Ovary (tissue), 10 donors: ENCODE measurements at places on chromosomes 1 and 21. TPM values are rescaled to one million over a fixed set of nuclear protein-coding genes. Genes with fewer than 3 reads are reported as not detected.
A peak's percentile ranks its signal among the peaks of the same experiment; 100 is the strongest.

DNA sequence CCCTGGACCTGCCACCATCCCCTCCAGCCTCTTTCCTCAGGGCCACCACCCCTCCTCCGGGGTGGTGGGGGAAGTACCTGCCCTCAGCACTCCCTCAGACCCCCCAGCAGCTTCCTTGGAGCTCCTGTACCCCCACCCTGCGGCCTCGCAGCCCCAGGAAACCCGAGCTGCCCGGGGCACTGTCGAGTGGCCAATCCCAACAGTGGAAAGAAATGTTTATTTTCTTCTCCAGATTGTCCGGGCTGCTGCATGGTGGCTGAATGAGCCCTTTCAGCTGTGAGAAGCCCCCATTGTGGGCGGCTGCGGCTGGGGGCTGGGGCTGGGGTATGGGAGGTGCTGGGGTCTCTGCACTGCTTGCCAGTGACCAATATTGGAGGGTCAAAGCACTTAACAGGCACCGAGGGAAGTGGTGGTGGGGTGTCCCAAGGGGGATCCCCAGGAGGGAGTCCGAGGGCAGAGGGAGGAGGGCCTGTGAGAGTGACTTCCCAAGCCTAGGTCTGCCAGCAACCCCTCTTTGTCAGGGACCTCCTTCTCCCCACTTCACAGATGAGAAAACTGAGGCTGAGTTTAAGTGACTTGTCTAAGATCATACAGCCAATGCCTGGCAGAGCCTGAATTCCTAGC lies 25.2 kb downstream of the RUNX3 start:
- no peaks in the 10 kb centered on the region for H3K27me3 ChIP-seq
- H3K27ac ChIP-seq = no peak overlapping the region
- H3K4me1 ChIP-seq = no peaks in the 10 kb centered on the region
- DNase-seq = peak; percentile 13
- no peaks in the 10 kb centered on the region for H3K36me3 ChIP-seq

DNA sequence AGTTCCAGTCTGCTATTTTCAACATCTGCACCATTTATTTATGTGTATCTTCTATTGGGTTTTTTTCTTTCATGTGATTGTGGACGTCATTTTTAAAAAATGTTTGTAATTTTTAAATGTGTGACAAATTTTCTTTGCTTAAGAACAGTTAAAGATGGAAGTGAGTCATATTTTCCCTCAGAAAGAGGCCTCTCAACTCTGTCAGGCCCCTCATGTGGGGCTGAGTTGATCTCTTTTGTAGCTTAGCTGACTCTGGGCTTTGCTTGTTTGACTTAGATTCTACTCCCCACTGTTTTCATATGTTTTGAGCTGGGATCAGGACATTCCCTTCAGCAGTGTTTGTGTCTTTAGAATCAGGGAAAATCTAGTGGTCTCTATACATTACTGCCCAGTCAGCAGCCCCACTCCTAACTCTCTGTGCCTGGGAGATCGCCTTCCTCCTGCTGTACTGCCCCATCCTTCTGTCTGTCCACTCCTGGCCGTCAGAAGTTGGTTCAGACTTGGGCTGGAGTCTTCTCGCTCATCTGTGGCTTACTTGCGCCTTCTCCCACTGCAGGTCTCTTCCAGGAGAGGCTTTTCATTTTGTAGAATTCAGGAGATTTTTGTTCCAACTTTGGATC lies 137.4 kb downstream of the DYRK1A start:
- H3K27me3 ChIP-seq = no peaks in the 10 kb centered on the region
- no peaks in the 10 kb centered on the region for H3K4me1 ChIP-seq
- no peak overlapping the region for H3K4me3 ChIP-seq
- DNase-seq = no peak
- H3K27ac ChIP-seq = no peak overlapping the region
- peaks cover 2% of the 10 kb centered on the region for H3K36me3 ChIP-seq

- no peaks in the 10 kb centered on the region for H3K36me3 ChIP-seq
- H3K4me3 ChIP-seq = no peak overlapping the region
- no peak overlapping the region for H3K27ac ChIP-seq
- no peaks in the 10 kb centered on the region for H3K27me3 ChIP-seq
- DNase-seq = no peak
Measured at GRCh38 chr1:5632224-5632623, 360.0 kb downstream of the NPHP4 start.

- H3K36me3 ChIP-seq = no peaks in the 10 kb centered on the region
- no peak for DNase-seq
- H3K27me3 ChIP-seq = no peaks in the 10 kb centered on the region
- no peak overlapping the region for H3K4me3 ChIP-seq
Measured at GRCh38 chr1:115706587-115707425, 61.7 kb downstream of the CASQ2 start.

DNA sequence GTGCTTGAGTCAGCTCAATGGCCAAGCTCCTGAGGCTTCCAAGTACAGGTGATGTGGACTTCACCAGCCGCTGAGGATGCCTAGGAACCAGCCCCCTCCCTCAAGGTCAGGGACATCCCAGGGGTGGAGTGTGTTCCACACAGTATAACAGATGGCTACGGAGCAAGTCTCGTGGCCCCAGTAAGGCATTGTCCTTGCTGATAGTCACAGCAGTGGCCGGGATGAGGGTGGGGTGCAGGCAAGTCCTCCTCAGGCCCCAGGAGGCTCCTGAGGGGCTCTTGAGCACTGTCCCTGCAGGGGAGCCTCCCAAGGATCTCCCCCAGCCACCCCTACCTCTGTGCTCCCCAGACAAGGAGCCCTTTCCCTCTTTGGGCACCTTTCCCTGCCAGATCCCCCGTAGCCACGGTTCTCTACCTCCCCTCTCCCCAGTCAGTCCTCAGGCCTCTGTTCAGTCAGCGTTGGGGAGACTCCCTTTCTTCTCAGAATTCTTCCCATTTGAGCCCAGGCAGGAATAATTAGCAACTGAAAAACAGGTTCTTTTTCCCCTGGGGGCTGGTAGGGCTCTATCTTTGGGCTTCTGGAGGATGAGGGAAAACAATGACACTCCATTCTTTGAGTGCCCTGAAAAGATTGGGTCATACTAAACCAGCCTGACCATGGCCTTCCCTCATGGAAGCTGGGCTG lies 7.1 kb upstream of the THEM5 start:
- no peak overlapping the region for H3K27ac ChIP-seq
- peaks cover 1% of the 10 kb centered on the region for H3K4me1 ChIP-seq
- H3K36me3 ChIP-seq = no peaks in the 10 kb centered on the region
- H3K27me3 ChIP-seq = no peaks in the 10 kb centered on the region
- no peak overlapping the region for H3K4me3 ChIP-seq

- no peaks in the 10 kb centered on the region for H3K27me3 ChIP-seq
- no peak for DNase-seq
Measured at GRCh38 chr1:46523496-46524353, 27.7 kb downstream of the KNCN start.

DNA sequence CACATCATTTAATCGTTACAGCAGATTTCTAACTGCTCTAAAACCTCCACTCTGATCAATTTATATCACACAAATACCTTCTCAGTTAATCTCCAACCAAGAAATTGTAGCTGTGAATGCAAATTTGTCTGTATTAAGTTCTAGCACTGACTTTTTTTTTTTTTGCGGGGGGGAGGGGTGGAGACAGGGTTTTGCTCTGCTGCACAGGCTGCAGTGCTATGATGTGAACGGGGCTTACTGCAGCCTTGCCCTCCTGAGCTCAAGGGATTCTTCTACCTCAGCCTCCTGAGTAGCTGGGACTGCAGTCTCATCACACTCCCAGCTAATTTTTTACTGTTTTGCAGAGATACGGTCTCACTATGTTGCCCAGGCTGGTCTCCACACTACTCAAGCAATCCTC lies 163.6 kb downstream of the RERE start:
- no peak overlapping the region for H3K27ac ChIP-seq
- H3K36me3 ChIP-seq = no peaks in the 10 kb centered on the region
- DNase-seq = no peak
- no peak overlapping the region for H3K4me3 ChIP-seq
- peaks cover 14% of the 10 kb centered on the region for H3K4me1 ChIP-seq

GRCh38 chr21:40618191-40618973 lies 228.6 kb downstream of the DSCAM start:
- H3K27ac ChIP-seq = no peak overlapping the region
- no peaks in the 10 kb centered on the region for H3K4me1 ChIP-seq
- no peak overlapping the region for H3K4me3 ChIP-seq
- H3K27me3 ChIP-seq = no peaks in the 10 kb centered on the region
- DNase-seq = no peak
- H3K36me3 ChIP-seq = no peaks in the 10 kb centered on the region

GRCh38 chr1:52413410-52413989 lies 9.1 kb downstream of the PRPF38A start:
- H3K27ac ChIP-seq = no peak overlapping the region
- no peaks in the 10 kb centered on the region for H3K27me3 ChIP-seq
- no peak overlapping the region for H3K4me3 ChIP-seq
- no peaks in the 10 kb centered on the region for H3K4me1 ChIP-seq
- no peak for DNase-seq

GRCh38 chr1:118479351-118479750 lies 294.3 kb upstream of the SPAG17 start:
- no peaks in the 10 kb centered on the region for H3K4me1 ChIP-seq
- no peak overlapping the region for H3K27ac ChIP-seq
- H3K36me3 ChIP-seq = no peaks in the 10 kb centered on the region
- DNase-seq = no peak
- no peaks in the 10 kb centered on the region for H3K27me3 ChIP-seq
- H3K4me3 ChIP-seq = no peak overlapping the region

- no peak overlapping the region for H3K4me3 ChIP-seq
Measured at GRCh38 chr1:29900104-29900679, 663.9 kb downstream of the PTPRU start.

GRCh38 chr1:38997901-38998190 lies 6.8 kb downstream of the AKIRIN1 start:
- H3K27me3 ChIP-seq = no peaks in the 10 kb centered on the region
- H3K27ac ChIP-seq = no peak overlapping the region
- peaks cover 2% of the 10 kb centered on the region for H3K4me1 ChIP-seq
- H3K36me3 ChIP-seq = no peaks in the 10 kb centered on the region

- DNase-seq = no peak
- no peaks in the 10 kb centered on the region for H3K27me3 ChIP-seq
- no peaks in the 10 kb centered on the region for H3K36me3 ChIP-seq
- H3K4me1 ChIP-seq = peaks cover 2% of the 10 kb centered on the region
- no peak overlapping the region for H3K27ac ChIP-seq
Measured at GRCh38 chr1:205575294-205575885, 56.4 kb downstream of the ELK4 start.

DNA sequence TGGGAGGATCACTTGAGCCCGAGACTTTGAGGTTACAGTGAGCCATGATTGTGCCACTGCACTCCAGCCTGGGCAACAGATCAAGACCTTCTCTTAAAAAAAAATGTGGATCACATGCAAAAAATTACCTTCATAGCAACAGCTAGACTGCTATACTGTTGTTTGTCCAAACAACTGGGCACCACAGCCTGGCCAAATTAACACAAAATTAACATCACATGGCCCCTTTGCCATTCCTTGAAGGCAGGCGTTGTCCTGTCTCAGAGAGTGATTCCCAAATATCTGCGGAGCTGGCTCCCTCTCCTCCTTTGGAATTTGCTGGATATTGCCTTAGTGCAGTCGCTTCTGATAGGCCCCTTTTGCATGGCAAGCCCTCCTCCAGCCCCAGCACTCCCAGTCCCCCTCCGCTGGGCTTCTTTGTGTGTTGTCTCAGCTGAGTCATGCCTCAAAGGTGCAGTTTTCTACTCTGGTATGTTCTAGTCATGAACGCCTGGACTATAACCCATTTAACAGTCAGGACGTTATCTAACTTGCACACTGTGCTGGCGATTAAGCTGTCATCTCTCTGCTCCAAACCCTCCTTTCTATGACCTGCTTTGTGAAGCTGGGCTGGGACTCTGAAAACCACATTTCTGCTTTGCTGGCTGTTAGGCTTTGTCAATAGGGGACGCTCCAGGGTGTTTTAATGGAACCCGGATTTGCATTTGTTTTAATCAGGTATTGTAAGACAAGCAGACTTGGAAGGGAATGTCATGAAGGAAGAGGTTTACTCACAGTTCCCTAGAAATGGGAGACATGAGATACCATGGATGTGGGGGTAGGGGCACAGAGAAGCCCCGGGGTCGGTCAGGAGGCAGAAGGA lies 20.1 kb upstream of the HPCAL4 start:
- DNase-seq = no peak
- H3K27ac ChIP-seq = no peak overlapping the region
- no peaks in the 10 kb centered on the region for H3K4me1 ChIP-seq
- no peak overlapping the region for H3K4me3 ChIP-seq
- H3K27me3 ChIP-seq = no peaks in the 10 kb centered on the region
- H3K36me3 ChIP-seq = no peaks in the 10 kb centered on the region

- H3K27ac ChIP-seq = peak overlapping the region; percentile 41
- H3K4me3 ChIP-seq = no peak overlapping the region
- DNase-seq = no peak
- peaks cover 11% of the 10 kb centered on the region for H3K4me1 ChIP-seq
- H3K36me3 ChIP-seq = no peaks in the 10 kb centered on the region
Measured at GRCh38 chr1:68320349-68320748, 88.0 kb upstream of the WLS start.

- no peaks in the 10 kb centered on the region for H3K27me3 ChIP-seq
- H3K27ac ChIP-seq = no peak overlapping the region
- DNase-seq = no peak
- H3K4me1 ChIP-seq = peaks cover 4% of the 10 kb centered on the region
- no peak overlapping the region for H3K4me3 ChIP-seq
- no peaks in the 10 kb centered on the region for H3K36me3 ChIP-seq
Measured at GRCh38 chr1:230299191-230300006, 126.7 kb downstream of the PGBD5 start.

- no peak overlapping the region for H3K4me3 ChIP-seq
- H3K27ac ChIP-seq = no peak overlapping the region
- peaks cover 3% of the 10 kb centered on the region for H3K4me1 ChIP-seq
- DNase-seq = no peak
- no peaks in the 10 kb centered on the region for H3K27me3 ChIP-seq
Measured at GRCh38 chr1:112638110-112638428, 18.4 kb downstream of the CAPZA1 start.

Gene AMPD1
- not detected for total RNA-seq

Gene FRRS1
- 10.4 TPM for total RNA-seq

Gene WNT9A
- 12.0 TPM for total RNA-seq

Gene DMBX1
- total RNA-seq = not detected

Gene KCNE2
- total RNA-seq = not detected
